ENCODE measurements at places on chromosomes 1 and 21.

DNA sequence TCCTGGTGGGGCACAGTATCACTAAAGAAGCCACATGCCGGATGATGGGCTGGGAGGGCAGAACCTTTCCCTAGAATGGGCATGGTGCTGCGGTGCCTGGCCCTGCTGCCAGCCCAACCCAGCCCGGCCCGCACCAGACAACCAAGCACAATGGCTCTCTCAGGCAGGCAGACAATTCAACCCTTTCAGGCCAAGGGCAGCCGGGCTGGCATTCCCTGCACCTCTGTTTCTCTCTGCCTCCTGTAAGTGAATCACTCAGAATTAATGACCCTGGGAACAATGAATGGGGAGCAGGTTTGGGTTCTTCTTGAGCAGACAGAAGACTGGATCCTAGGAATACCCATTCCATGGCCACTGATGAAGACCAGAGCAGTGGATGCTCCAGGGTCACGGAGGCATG lies 41.0 kb upstream of the IFFO2 start:
- DNase-seq, result no peak

GRCh38 chr1:70737125-70737524 lies 310.5 kb downstream of the PTGER3 start:
- DNase-seq, result no peak

DNA sequence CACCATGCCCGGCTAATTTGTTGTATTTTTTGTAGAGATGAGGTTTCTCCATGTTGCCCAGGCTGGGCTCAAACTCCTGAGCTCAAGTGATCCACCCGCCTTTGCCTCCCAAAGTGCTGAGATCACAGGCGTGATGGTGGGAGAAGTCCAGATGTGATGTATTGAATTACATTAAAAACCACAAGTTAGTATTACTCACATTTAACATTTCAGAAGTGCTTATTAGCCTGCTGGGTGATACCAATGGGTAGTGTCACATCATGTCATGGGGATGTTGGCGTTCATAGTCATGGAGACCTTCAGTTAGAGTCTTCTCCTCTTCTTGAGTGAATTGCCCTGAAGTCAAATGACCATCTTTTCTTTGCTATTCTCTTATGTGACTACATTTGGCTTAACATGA lies 63.6 kb upstream of the VAMP3 start:
- no peak for DNase-seq

DNA sequence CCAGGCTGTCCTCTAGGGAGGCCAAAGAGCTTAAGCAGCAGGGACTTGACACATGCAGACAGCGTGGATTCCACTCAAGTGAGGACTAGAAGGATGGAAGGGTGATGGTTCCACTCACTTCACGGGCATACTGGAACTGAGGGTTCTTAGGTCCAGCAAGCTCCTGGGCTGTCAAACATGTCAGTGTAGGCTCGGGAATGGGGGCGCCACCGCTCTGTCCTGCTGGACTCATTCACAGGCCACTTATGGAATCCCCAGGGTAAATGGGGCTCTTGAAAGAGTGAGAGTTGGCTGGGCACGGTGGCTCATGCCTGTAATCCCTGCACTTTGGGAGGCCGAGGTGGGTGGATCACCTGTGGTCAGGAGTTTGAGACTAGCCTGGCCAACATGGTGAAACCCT lies 27.7 kb upstream of the CSF3R start:
- no peak for DNase-seq

DNA sequence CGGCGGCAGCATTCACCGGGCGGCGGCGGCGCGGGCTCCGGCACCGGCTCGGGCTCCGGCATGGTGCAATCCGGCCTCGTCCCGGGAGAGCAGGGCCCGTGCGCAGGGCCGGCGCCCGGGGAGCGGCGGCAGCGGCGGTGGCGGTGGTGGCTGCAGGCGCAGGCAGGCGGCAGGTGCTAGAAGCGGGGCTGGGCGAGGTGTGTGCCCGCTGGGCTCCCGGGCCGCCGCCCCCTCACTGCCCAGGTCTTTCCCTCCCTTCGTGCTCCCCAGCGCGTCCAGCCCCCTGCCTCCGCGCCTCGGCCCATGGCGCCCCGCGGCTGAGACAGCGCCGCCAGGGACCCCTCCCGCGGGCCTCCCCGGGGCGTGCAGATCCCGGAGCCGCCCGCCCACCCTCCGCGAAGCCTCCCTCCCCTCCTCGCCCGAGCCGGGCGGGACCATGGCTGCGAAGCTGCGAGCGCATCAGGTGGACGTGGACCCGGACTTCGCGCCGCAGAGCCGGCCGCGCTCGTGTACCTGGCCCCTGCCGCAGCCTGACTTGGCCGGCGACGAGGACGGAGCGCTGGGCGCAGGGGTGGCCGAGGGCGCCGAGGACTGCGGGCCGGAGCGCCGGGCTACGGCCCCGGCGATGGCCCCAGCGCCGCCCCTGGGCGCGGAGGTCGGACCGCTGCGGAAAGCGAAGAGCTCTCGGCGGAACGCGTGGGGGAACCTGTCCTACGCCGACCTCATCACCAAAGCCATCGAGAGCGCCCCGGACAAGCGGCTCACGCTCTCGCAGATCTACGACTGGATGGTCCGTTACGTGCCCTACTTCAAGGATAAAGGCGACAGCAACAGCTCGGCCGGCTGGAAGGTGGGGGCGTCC lies 492 bp downstream of the FOXO6 start:
- no peak for DNase-seq

GRCh38 chr1:236365999-236366570 lies 28.0 kb upstream of the EDARADD start:
- no peak for DNase-seq

DNA sequence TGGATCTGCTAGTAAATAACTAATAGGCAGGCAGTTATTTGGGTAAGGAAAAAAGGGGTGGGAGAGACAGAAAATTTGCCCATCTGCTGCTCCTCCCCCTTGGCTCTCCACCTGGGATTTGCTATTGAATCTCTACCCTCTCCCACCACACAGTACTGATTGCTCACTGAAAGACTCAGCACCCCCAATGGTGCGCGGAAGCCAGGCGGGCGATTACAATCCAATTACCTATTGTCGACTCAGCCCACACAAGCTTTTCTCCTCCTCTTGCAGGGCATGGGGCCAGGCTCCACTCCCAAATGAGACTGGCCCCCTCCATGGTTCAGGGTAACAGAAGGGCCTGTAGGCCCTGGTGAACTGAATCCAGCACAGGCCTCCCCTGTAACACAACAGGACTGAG lies 2.7 kb upstream of the HMGN2 start:
- no peak for DNase-seq

- DNase-seq, result no peak
These were observed 504.7 kb upstream of the PBX1 start for GRCh38 chr1:164054331-164054730.

GRCh38 chr1:239884796-239885195 lies 206.9 kb upstream of the FMN2 start:
- DNase-seq, result no peak

GRCh38 chr1:115210302-115210711 lies 121.0 kb upstream of the TSPAN2 start:
- DNase-seq, result no peak

DNA sequence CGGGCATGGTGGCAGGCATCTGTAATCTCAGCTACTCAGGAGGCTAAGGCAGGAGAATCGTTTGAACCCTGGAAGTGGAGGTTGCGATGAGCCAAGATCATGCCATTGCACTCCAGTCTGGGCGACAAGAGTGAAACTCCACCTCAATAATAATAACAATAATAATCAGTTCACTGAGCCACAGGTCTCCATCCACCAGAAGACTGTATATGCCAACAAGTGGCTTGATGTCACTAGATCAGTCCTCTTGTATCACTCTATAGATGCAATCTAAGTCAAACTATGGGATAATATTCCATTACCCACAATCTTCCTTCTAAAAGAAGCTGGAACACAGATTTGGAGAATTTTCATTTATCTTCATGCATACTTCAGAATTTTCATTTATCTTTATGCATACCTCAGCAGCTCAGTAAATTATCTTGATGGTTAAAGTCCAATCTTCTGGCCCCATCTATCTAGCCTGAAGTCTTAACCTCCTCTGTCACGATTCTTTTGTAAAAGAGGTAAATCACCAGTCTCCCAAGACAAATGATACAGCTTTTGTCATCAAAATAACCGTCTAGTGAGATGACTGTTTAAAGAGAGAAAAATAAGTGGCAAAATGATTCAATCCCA lies 61.8 kb downstream of the PUM1 start:
- no peak for DNase-seq

- no peak for DNase-seq
These were observed 45.7 kb downstream of the DMRTB1 start for GRCh38 chr1:53504901-53505300.

- DNase-seq, result no peak
These were observed 8.2 kb upstream of the EFHD2 start for GRCh38 chr1:15401391-15402055.

DNA sequence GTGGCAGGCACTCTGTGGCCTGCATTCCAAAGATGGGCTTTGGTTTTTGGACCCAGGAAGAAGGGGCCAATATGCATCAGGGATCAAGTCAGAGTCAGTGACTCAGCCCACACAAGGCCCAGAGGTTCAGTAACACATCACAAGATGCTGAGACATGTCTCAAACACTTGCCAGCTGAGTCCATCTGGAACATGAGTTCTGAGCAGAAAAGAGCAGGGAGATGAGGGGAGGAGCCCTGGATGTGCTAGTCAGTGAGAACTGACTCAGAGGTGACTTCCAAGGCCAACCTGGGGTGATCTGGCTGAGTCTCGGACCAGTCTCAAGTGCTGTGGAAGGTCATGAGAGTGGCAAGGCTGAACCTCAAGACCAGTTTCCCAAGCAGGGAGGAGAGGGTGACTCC lies 150.1 kb downstream of the CDC7 start:
- peak; percentile 12 for DNase-seq

DNA sequence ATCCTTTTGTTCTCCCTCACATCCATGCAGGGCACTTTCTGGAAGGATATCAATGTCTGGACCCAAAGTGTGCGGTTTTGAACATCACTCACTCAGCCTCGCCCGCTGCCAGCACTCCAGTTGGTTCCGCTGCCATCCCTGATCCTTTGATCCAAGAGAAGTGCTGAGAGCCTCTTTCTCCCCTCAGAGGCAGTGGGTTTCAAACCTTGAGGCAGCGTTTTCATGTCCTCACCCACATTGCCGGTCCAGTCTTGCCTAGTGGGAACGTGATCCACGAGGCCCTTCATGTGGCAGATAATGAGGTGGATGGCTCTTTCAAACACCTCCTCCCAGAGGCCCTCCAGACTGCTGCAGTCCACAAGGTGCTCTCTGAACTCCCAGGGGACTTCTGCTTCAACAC lies 122.2 kb downstream of the ACTL8 start:
- DNase-seq, result no peak

GRCh38 chr21:46051379-46051770 lies 46.5 kb upstream of the COL6A2 start:
- no peak for DNase-seq

DNA sequence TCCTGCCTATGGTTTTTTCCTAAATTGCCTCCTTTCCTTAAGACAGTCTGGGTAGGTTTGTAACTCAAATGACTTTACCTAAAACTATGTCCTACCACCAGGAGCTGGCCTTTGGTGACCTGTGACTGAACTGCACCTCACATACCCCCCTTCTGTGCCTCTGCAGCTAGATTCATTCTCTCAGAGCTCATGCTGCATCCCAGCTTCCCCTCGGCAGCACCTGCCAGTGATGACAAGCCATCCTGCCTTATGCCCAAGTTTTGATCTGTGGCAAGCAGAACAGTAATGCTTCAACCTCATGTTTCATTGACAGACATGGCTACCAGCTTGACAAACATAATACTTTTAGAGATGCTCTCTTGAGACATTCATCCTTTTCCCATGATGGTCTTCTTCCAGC lies 141.9 kb downstream of the TSEN15 start:
- DNase-seq, result no peak

DNA sequence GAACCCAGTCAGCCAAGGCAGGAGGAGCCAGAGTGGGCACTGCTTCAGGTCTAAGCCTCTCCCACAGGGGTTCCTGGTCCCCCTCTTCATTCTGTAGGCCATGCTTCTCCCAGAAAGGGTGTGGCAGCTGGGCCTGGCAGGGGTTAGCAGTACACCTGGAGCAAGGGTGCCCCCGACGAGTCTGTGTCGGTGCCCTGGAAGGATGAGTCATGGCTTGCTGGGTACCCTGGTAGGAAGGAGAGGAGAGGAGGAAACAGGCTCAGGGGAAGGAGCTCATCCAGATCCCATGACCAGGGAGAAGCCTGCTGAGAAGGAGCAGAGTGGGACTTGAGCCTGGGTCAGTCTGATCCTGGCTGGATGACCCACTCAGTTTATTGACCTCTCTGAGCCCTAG lies 10.3 kb downstream of the KDF1 start:
- no peak for DNase-seq

DNA sequence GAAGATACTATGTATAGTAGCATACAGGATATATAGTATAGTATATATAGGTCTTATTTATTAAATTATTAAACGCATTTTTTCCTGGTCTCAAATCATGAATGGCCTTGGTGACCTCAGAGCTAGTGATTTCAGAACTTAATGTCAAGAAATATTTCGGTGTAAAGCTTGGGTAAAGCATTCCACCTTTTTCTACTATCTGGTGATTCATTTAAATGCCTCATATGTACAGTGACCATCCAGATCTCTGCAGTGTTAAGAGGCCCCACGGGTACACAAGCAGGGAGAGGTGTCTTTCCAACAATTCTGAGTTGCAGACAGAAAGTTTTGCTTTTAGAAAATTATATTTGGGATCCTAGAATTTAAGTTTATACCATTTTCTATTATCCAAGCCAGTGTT lies 626.5 kb downstream of the PTPRC start:
- DNase-seq, result no peak

DNA sequence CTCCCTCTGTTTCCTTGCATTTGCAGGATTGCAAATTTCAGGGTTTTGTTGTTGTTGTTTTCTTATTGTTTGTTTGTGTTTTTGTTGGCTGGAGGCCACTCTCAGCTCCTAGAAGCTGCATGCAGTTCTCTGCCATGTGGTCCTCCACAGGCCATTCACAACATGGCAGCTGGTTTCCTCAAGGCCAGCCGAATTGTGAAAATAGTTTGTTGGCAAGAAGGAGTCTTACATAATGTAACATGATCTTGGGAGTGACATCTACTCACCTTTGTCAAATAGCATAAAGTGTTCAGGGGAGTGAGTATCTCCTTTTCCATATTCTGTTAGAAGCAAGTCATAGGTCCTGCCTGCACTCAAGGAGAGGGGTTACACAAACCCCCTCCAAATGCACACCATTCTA lies 10.6 kb upstream of the UAP1 start:
- no peak for DNase-seq

- DNase-seq, result no peak
These were observed 30.4 kb downstream of the EPHA2 start for GRCh38 chr1:16125483-16125882.

- no peak for DNase-seq
These were observed 11.9 kb downstream of the TRIM11 start for GRCh38 chr1:228394571-228395394.

GRCh38 chr21:28387220-28387619 lies 605.5 kb downstream of the LTN1 start:
- no peak for DNase-seq

Measured in LoVo (cell line).